Activated CD4-positive, alpha-beta T cell treated with anti-CD3 and anti-CD28 coated beads for 48 hours (primary cell): ENCODE measurements at places on chromosomes 3 and 15.

DNA sequence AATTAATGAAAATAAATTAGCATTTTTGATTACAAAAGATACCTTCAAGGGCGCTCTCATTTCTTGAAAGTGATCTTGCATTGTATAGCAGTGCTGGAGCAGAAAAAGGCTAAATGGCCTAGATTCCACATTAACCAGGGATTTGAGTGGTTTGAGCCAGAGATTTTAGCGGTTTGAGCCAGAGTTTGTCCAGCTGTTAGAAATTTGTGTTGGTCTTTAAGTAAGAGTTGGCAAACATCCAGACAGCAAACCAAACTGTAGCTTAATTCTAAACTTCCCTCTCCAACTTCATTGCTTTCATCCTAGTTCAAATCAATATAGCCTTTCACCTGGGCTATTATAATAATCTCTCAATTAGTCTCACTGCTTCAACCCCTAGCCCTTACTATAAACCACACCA lies 351.7 kb downstream of the IGSF11 start:
- DNase-seq: no peak

DNA sequence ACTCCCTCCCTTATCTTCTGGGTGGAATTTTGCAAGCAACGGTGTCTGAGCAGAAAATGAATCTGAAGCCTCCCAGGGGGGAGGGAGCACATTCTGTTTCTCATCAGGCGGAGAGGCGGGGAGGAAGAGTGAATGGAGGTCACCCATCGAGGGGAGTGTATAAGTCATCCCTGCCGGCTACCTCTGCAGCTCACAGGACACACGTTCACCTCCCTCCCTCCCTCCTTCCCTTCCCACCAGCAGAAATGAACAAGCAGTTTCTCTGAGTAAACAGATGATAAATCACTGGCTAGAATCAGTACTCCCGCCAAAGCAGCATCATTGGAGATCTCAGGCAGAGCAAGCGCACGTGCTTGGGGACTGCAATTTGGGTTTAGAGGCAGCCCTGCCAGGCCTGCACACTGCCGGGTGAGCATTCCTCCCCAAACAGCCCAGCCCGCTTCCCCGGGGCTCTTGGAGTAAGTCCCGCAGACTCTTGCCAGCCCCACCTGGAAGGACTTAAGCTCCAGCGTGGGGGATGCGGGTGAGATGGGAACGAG lies 38.3 kb downstream of the CPN2 start:
- DNase-seq: no peak

DNA sequence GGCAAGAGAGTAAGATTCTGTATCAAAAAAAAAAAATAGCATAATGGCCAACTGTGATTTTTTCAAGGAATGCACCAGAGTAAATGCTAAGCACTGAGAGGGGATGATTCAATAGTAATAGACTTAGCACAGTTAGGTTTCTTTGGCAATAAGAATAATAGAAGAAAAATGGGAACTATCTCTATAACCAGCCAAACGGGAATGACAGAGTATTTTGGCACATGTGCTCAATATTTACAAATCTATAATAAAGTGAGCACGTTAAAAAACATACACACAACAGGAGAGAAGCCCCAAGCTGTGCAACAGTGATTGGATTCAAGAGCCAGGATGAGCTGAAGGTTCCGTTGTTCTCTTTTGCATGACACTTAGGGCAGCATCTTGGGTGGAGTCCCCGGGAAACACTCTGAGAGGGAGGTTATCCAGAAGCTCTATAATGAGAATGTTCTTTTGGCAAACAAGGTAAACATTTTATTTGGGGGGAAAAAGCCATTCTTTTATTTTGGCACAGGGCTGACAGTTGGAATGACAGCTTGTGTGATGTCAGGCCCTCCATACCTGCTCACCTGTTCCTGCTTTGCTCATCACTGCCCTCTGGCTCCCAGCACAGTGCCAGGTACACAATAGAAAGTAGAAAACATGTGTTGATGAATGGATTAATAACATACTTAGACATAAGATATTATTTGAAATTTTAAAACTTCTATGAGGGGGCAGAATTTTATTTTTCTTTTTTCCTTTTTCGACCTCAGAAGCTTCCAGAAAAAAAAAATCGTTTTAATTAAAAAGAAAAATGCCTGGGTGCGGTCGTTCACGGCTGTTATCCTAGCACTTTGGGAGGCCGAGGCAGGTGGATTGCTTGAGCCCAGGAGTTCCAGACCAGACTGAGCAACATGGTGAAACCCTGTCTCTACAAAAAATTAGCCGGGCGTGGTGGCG lies 44.0 kb upstream of the MUC4 start:
- no peak for DNase-seq

GRCh38 chr3:63961891-63962290 lies 49.7 kb upstream of the SCAANT1 start:
- no peak for DNase-seq

GRCh38 chr3:179068779-179069530 lies 2.7 kb downstream of the ZMAT3 start:
- peak; percentile 48 for DNase-seq

GRCh38 chr3:140629357-140630137 lies 48.3 kb upstream of the TRIM42 start:
- DNase-seq: no peak

- no peak for DNase-seq
Measured at GRCh38 chr3:121835465-121835801, 424 bp downstream of the EAF2 start.

DNA sequence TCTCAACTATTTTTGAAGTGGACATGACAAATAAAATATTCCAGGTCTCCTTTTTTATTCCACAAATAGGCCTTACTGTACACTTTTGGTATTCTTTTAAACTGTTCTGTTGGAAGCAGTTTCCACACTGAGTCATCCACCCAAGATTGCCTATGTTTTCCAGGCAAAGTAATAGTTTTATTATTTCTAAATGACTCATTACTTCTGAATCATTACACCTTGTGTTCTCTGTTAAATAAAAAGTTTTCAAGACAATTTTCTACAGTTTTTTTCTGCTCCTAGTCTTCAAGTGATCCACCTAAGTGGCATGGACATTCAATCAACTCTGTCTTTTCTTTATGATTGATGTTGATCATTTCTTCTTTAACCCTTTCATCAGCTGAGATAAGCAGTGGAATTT lies 26.5 kb downstream of the PPP2R3A start:
- DNase-seq: no peak

DNA sequence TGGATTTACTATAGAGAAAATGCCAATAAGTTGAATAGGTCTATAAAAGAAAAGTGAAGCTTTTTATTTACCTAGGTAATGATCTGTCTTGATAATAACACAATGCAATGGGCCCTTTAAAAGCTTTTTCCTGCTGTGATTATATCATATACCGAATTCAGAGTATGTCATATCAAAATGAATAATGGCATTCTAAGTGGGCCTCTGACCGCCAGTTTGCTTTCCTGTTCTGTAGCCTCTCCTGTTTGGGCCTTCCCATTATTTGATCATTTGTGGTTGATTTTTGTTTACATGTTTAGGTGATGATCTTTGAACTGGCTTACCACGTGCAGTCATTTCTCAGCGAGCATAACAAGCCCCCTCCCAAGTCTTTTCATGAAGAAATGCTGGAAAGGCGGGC lies 14.9 kb downstream of the EIF2AK4 start:
- DNase-seq: no peak

GRCh38 chr15:87680208-87680607 lies 576.3 kb downstream of the NTRK3 start:
- DNase-seq: no peak

GRCh38 chr3:71831599-71831998 lies 46.7 kb upstream of the PROK2 start:
- DNase-seq: no peak

- DNase-seq: no peak
Measured at GRCh38 chr15:77630956-77631744, 1.6 kb downstream of the LINGO1 start.

DNA sequence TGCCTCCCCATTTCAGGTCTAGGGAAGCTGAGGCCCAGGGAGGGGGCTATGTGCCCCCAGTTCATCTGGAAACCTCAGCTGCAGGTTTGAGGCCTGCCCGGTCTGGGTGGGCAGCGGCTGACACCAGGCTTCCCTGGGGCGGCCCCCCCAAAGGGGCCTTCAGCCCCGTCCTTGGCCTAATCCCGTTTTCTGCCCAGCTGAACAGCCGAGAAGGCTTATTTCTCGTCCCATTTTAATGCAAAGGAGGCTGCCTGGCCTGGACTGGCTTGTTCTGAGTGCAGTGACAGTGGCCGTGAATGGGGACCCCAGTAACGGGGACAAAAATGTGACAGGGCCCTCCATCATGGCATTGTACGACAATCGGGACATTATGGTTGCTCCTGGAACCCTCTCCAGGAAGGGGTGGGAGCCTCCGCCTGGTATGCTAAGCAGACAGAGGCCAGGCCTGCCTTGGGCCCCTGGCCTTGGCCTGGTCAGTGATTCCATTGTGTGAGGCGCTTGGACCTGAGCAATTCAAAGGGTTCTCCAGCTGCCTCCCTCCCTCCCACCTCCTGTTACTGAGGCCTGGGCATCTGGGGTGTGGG lies 93.9 kb downstream of the WNT7A start:
- DNase-seq: no peak

- no peak for DNase-seq
Measured at GRCh38 chr3:178172121-178172520, 364.1 kb upstream of the KCNMB2 start.

- DNase-seq: no peak
Measured at GRCh38 chr15:62190274-62190673, 25.2 kb upstream of the C2CD4B start.

- no peak for DNase-seq
Measured at GRCh38 chr15:23628612-23629233, 18.9 kb downstream of the MAGEL2 start.

DNA sequence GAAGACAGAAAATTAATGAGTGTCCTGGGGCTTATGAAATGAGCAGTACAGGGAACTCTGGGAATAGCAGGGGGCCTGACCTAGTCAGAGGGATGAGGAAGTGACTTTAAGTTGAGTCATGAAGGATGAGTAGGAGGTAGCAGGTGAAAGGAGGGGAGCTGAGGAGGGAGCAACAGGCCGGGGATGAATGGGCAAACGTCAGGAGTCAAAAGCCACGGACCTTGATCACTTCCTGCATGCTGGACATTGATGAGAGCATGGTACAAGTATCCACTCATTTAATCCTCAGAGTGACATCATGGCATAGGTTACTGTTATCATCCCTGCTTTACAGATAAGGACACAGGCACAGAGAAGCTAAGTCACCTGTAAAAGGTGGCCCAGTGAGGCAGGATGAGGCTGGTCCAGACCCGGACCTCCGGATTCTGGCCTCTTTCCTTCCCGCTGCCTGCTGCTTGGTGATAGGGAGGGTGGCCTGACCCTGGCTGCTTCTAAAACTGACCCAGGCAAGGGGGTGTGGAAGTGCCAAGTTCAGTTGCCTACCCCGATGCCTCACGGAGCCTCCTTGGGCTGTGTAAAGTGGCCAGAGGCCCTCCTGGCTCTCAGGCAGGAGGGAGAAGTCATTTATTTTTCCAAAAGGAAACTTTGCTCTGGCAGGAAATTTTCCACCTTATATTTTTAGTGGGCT lies 7.6 kb downstream of the CORO2B start:
- peak; percentile 27 for DNase-seq

- no peak for DNase-seq
Measured at GRCh38 chr3:18866899-18867298, 281.4 kb upstream of the KCNH8 start.

GRCh38 chr3:115239717-115240116 lies 92.6 kb upstream of the ZBTB20 start:
- no peak for DNase-seq

- peak; percentile 23 for DNase-seq
Measured at GRCh38 chr15:52163321-52164190, 27.6 kb downstream of the GNB5 start.

- DNase-seq: no peak
Measured at GRCh38 chr3:74001436-74001835, 376.7 kb upstream of the PDZRN3 start.

GRCh38 chr3:126159476-126159875 lies 20.9 kb downstream of the ALDH1L1 start:
- DNase-seq: no peak

DNA sequence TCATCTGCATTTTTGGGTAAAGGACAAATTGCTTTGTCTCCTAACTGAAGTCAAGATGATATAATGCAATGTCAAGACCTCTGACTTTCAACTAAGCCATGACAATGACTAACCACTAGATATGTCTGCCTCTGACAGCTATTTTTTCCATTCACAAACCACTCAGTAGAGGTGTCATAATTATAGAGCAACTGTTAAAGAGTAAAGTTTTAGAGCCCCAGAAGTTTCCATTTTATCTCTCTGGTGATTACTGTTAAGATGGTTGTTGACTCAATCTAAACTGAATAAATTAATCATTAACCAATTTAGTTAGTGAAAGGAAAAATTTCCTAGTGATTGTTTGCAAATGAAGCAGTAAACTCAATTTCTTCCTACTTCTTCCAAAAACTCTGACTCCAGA lies 779.9 kb downstream of the GRM7 start:
- DNase-seq: no peak

DNA sequence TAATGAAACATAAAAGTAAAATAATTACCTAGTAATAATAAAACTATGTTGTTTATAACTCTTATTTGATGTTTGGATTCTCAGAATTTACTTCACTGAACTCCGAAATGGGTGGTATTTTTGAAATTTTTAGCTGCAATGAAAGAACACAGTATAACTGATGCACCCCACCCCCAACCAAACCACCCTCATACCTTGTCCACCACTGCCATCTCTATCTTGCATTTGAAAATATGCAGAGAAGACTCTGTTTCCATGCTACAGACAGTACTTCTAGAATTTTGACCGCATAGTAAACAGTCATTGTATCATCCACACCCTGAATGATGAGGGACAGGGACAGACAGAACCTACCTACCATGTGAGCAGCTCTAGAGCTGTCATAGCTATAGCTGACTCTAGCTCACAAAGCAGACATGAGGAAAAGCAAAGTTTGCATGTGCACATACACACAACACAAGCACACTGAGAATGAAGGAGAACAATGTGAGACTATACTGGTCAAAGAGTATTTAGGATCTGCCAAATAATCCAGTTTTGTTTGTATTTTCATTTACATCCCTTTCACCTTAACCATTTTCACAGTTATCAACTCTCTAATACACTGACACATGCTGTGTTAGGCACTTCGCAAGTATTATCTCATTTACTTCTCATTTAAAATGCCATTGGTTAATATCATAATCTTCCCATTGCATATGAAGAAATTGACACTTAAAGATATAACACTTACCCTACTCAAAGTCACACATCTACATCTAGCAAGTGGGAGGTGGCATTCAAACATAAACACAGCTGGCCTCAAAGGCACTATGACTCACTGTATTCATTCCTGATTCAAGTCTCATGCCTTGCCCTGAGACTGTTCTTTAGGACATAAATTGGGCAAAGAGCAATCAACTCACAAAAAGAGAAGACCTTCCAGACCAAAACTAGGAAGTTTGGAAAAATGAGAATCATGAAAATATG lies 1014.7 kb upstream of the CFAP20DC start:
- DNase-seq: no peak

- DNase-seq: no peak
Measured at GRCh38 chr3:99920481-99921376, 103.1 kb downstream of the CMSS1 start.
